WERI-Rb-1 (cell line): ENCODE measurements at places on chromosomes 4 and X.

DNA sequence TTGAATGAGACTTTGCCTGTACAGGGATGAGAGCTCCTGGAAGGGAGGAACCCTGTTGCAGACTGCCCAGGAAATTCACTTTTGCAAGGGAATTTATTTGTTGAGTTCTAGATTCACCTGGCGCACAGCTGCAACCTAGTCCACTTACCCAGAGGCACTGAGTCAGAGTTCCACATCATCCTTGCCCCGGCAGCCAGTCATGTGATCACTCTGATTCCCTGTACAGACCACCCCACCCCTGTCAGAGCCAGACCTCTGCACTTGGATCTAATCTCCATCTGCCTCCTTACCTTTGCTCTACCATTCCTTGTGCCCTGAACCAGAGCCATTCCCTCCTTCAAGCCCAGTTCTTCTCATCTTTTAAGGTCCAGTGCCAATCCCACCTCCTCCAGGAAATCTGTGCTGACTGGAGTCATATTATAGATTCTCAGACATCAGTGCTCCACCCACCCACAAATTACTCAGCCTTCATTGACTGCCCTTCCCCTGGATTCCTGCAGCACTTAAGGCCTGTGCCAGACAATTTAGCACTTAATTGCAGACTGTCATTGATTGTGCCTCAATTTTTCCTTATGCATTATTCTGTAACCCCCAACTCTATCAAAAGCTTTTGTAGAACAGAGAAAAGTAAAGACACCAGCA, 84.1 kb upstream of the MAGEA4 start:
- no peak for DNase-seq

- DNase-seq, result no peak
These were observed 34.8 kb downstream of the GPR101 start for GRCh38 chrX:136999024-136999423.

DNA sequence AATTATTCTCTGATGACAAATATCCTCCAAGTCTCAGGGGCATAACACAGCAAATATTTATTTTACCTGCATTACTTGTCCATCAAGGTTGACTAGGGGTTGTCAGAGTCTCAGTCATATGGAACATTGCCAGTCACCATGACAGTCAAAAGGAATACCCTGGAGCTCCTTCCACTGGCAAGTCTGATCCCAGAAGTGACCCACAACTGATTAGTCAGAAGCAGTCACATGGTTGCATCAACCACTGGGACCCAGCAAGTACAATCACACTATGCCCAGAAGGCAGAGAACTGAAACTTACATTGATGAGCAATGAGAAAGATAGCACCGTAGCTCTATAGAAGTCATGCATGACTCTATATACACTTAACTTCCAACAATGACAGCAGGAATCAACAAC, 41.9 kb upstream of the SOD3 start:
- DNase-seq, result no peak

GRCh38 chr4:182494103-182494502, 250.9 kb downstream of the TENM3 start:
- DNase-seq, result no peak

DNA sequence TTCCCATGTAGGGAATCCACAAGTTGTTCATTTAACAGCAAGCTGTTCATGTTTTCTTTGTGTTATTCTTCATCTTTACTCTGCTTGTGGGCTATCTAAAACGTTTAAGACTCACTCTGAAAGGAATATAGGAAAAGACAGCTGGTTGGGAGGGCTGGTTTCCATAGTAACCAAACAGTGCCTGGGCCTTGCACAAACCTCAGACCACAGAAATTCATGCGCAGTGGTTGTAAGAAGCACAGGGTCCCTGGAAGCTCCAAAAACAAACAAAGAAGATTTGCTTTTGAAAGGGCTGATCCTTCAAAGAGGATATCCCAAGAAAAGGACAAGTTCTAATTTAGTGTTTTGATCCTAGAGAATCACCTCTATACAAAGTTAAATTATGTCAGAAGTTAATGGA, 7.8 kb downstream of the SERTM2 start:
- DNase-seq, result peak; percentile 9

DNA sequence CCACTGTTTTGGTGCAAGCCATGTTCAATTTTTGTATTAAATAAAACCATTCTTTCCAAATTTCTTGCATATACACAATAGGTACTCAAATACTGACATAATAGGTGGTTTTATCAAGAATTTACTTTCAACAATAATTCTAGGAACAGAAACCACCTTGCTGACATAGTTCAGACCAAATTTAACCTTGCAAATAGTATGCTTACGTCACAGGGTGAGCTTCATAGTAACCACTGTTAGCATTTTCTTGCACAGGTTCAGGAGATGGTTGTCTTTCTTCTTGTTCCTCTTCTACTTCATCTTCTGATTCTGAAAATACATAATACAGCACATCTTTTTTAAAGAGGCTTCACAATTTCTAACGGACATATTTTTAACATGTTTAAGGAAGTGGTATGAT, 17.6 kb downstream of the G3BP2 start:
- DNase-seq, result no peak

DNA sequence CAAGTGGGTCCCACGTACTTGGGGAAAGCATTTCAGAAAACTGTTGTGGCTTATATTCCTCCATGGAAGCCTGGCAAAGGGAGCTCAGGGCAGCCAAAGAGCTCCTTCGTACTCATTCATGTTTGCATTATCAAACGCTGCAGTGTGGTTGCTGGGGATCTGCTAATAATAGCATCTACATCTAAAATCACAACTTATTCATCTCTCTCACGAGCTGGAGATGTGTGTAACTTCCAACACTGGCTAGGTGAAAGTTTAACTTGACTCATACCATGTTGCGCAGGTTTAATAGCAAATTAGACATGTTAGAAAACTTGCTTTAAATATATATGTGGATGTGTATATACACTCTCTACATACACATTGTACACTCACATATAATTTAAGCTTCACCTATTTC, 415.1 kb downstream of the AFF2 start:
- no peak for DNase-seq

- DNase-seq, result no peak
These were observed 289.8 kb downstream of the ARHGAP10 start for GRCh38 chr4:148021686-148022085.

GRCh38 chrX:66200855-66201795, 37.1 kb downstream of the HEPH start:
- no peak for DNase-seq

DNA sequence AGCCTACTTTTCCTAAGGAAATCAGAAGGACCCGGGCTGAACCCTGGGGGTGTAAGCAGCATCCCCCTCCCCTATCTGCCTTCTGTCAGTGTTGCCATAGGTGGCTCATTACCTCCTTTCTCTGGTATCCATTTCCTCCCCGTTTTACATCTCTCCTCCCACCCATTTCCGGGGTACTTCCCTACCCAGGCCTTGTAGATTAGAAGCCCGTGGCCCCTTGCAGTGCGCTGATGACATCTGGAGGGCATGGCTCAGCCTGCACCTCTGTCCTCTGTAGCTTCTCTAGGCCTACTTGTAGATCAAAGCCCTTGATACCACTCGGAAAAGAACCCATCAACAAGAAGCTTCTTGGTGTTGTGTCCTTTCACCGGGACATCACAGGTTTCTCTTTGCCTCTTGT, 71.8 kb downstream of the NBDY start:
- DNase-seq, result no peak

DNA sequence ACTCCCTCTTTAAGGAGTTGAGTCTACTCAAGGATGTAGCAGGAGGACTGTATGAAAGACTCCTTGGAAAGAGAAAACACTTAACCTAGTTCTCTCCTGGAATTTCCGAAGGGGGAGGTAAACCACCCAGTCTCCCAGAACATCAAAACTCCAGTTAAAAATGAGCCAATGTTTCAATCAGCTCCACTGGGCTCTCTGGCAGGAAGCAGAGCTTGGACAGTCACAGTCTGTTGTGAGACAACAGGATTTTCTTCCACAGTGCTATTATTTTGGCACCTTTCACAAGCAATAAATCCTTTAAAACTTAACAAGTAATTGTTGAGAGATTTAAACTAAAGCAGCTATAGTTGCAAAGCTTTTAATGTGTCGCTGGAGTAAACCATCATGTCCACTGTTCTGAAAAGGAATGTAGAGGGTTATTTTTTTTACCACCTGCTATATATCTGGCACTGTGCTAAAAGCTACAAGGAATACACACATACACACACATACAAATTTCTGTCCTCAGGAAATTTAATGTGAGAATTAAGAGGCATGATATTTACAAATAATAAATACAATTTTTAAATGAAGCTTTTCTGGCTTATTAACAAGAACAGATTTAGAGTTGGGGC, 229.2 kb upstream of the INTU start:
- DNase-seq, result no peak

- no peak for DNase-seq
These were observed 1.8 kb upstream of the GPR82 start for GRCh38 chrX:41722214-41722613.

DNA sequence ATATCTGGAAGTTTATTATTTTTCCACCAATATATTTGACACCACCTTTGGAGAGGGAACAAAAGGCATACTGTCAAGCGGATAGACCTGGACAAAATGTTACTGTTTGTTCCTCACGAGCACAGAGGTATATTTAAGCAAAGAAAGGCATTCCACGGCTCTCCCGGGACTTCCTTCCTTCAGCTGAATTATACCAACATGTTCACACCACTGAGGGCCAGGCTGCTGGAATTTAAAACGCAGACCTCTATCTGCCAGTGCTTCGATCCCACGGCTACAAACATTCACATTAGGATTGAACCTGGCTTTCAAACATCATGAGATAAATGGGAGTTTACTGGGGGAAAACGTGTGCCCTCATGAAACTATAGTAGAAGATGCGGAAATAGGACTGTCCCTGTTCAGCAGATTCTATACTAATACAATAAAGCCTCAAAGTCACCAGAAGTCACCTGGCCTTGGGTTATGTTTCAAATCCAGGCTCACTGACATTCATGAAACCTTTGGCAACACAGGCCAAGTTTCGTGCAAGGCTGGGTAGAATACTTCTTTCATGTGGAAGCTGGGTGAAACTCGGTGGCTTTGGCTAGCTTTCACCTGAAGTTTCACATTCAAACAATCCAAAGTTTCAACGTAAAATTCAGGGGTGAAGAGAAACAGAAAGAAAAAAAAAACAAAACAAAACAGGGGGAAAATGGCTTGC, 39.5 kb downstream of the SORBS2 start:
- DNase-seq, result no peak

DNA sequence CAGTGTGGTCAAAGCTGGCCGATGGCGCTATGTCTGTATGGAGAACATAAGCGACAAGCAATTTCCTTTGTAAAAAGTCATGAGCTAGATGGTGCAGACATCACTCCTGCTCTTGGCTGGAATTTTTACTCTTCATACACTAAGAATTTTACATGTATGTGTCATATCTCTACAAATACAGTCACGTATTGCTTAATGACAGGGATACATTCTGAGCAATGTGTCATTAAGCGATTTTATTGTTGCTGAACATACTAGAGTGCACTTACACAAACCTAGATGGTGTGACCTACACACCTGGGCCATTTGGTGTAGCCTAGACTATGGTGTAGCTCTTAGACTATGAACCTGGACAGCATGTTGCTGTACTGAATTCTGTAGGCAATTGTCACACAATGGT, 185.4 kb downstream of the SOWAHB start:
- DNase-seq, result no peak

DNA sequence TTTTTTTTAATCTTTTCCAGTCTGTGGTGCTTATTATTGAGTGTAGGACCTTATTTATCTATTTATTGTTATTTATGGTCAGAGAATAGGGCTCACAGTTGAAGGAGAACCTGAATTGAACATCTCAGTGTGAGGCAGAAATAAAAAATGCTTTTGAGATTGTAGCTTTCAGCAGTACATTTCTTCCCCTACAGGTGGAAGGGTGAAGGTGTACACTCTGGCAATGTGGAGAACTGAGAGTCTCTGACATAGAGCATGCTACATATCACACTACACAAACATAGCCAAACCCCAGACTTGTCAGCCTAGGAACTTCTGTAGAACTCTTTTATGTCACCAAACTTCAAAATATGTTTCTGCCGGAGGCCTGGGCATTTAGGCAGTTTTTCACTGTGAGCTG, 140.2 kb downstream of the STIM2 start:
- DNase-seq, result peak; percentile 25

DNA sequence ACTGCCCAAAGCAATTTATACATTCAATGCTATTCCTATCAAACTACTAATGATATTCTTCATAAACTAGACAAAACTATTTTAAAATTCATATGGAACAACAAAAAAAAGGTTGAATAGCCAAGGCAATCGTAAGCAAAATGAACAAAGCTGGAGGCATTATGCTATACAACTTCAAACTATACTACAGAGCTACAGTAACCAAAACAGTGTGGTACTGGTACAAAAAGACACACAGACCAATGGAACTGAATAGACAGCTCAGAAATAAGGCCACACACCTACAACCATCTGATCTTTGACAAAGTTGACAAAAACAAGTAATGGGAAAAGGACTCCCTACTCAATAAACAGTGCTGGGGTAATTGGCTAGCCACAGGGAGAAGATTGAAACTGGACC, 67.0 kb downstream of the FGF16 start:
- DNase-seq, result no peak

- DNase-seq, result no peak
These were observed 5.0 kb downstream of the GPC3 start for GRCh38 chrX:133980406-133980805.

DNA sequence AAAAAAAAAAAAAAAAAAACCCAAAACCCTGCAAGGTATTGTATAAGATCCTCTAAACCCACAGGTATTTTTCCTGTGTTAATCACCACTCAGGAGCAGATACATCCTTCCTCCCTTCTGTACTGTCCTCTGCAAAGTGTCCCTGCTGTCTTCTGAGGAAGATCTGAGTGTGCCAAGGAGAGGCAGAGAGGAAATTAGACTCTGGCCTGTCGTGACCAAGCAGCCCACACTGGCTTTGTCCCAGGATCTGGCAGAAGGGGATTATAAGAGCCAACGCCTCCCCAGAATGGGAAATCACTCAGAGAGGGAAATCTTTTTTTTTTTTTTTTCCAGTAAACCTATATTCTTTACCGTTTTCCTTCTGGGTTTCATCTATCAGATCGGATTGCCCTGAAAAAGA, 39.6 kb downstream of the PTCHD1 start:
- peak; percentile 34 for DNase-seq

- peak; percentile 30 for DNase-seq
These were observed 286.3 kb downstream of the PDGFC start for GRCh38 chr4:156685308-156685707.

- no peak for DNase-seq
These were observed 16.3 kb downstream of the NOA1 start for GRCh38 chr4:56961107-56961500.

DNA sequence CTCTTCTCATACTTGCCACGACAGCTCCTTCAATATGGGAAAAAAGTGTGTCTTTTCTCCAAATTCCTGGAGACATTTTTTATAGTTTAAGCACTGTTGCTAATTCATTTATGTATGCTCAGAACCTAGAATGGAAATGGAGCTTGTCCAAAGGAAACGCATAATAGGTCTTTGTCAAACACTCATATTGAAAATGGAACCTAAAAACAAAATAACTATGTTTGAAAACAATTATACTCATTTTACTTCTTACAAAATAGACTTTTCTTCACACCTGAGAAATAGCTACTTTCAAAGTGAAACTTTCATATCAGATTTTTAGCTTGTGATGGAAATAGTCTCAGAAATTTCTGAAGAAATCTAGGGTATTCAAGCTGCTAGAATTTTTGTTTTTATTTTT, 529.7 kb upstream of the BOD1L1 start:
- DNase-seq, result no peak

- no peak for DNase-seq
These were observed 14.7 kb downstream of the TMEM271 start for GRCh38 chr4:561426-561825.
